ENCODE measurements at places on chromosomes 1 and 21.

DNA sequence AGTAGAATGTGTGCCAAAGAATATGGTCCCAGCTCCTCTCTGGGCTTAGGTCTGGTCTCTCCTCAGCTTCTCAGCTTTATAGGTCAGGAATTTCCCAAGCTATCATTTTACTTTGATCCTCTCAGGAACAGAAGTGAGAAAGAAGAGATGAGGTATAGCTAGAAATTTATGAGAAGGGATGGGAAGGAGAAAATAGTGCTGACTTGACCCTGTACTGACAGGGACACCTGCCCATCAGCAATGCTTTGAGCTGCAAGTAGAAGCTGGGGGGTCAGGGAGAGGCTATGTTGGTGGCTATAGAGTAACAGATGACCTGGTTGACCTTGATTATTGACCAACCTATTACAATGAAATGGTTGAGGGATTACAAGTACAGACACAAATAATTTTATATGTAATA, 75.0 kb downstream of the XCL2 start:
- no peak for DNase-seq

GRCh38 chr1:211698161-211699026, 23.0 kb upstream of the NEK2 start:
- DNase-seq: peak; percentile 85

- DNase-seq: no peak
Measured at GRCh38 chr1:67359592-67359991, 51.9 kb downstream of the IL12RB2 start.

DNA sequence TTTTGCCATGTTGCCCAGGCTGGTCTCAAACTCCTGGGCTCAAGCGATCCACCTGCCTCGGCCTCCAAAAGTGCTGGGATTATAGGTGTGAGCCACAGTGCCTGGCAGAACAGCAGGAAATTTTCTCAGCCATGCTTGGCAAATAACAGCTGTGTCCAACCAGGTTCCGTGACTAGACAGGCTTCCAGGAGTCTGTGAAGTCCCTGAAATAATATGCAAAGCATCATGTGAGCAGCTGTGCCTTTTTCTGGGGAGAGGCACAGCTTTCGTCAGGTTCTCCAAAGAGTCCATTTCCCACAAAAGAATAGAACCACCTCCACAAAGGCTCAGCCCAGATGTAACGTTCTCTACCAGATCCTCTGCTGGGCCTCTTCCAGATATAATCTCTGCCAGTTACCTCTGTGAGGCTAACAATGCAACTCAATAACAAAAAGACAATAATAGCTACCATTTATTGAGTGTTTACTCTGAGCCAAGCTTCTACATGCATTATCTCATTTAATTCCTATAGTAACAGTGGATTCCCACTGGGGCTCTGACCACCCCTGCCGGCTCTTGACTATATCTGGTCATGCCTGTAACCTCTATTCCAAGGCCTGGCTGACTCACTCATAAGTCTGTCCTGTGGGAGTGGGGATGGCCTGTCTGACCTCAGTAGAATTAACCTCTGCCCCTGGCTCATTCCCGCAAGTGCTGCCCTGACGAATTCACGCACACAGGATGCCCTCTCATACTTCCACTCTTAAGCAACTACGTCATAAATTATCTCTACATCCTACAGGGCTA, 4.0 kb upstream of the NKAIN1 start:
- DNase-seq: no peak

DNA sequence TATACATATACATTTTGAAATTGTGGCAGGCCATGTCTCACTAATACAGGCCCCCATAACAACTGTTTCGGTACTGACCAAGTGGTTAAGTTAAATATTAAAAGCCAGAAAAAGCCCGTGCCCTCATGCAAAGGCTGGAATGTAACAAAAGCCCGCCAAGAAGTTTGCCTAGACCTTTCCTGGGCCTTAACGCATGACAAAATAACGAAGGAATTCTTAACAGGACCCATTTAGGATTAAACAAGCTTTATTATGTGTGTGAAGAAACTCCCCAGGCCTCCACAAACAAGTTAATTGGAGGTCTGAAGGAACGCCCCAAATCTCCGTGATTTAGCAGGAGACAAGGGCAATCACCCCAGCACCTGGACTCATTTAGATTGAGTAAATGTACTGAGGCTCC, 42.4 kb downstream of the TNFSF4 start:
- no peak for DNase-seq

DNA sequence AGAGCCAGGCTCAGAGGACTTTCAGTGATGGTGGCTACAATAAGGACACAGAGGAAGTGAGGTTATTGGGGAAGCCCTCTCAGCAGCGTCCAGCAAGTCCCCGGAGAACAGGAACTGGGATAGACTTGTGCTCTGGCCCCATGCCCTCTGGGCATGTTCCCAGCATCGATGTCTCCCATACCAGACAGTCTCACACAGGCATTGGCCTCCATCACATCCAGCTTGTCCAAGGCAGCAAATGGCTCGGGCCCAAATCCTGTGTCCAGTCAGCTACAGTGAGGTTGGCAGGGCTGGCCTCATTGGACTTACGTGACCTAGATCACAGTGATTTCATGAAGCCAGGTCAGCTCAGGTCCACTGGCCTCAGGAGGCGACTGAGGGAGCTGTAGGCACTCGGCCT, 19.6 kb upstream of the TMEM54 start:
- no peak for DNase-seq

- no peak for DNase-seq
Measured at GRCh38 chr1:211761400-211761799, 69.2 kb downstream of the LPGAT1 start.

DNA sequence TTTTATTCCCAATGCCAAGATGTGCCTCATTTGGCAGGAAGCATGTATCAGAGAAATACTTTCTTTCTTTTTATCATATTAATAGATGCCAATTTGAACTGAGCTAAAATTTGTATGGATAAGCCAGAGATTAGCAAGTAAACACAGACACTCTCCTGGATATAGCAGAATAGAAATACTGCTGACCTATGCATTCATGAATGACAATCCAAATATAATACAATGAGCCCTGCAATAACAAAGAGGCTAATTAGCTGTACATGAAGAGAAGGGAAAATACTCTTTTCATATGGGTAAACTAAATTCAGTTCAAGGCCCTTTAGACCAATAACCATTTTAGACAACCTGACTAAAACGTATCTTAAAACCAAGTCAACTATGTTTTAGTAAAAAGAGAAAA, 388.1 kb upstream of the NR5A2 start:
- DNase-seq: no peak

GRCh38 chr1:204990059-204990664, 52.9 kb upstream of the CNTN2 start:
- no peak for DNase-seq

Measured in activated CD4-positive, CD25-positive, alpha-beta regulatory T cell treated with anti-CD3 and anti-CD28 coated beads, Interleukin-2, amount 50 U/mL, for 72 hours (primary cell).